Muscle of back (tissue), 13 donors: ENCODE measurements at places on chromosomes 5 and 9. TPM values are rescaled to one million over a fixed set of nuclear protein-coding genes. Genes with fewer than 3 reads are reported as not detected.

TMC1 gene
- 0.37 TPM for polyA plus RNA-seq

SNCB gene
- polyA plus RNA-seq = not detected

FGF10 gene
- polyA plus RNA-seq = 3.5 TPM

EIF4E1B gene
- polyA plus RNA-seq = 0.05 TPM

TAF11L2 gene
- not detected for polyA plus RNA-seq

TRIM41 gene
- 18.5 TPM for polyA plus RNA-seq

PFN3 gene
- polyA plus RNA-seq = not detected

INSL6 gene
- 0.71 TPM for polyA plus RNA-seq

LCP2 gene
- polyA plus RNA-seq = 5.2 TPM

NPM1 gene
- 1,177 TPM for polyA plus RNA-seq

BAAT gene
- polyA plus RNA-seq = 0.55 TPM

PCDHAC2 gene
- polyA plus RNA-seq = 0.98 TPM

IL33 gene
- polyA plus RNA-seq = 30.4 TPM

PCDH12 gene
- polyA plus RNA-seq = 21.4 TPM

HTR4 gene
- polyA plus RNA-seq = not detected

ARID3C gene
- 0.24 TPM for polyA plus RNA-seq

TAF11L5 gene
- not detected for polyA plus RNA-seq

DDX31 gene
- polyA plus RNA-seq = 8.4 TPM

SPDL1 gene
- polyA plus RNA-seq = 17.0 TPM

ANKRD34B gene
- 0.32 TPM for polyA plus RNA-seq

ANKRD18A gene
- polyA plus RNA-seq = 0.26 TPM

NSG2 gene
- polyA plus RNA-seq = 0.20 TPM

FCHO2 gene
- 22.7 TPM for polyA plus RNA-seq

TRPM6 gene
- 0.10 TPM for polyA plus RNA-seq

KIF27 gene
- polyA plus RNA-seq = 5.7 TPM
